Smooth muscle cell of trachea (primary cell): ENCODE measurements at places on chromosomes 6 and 20. TPM values are rescaled to one million over a fixed set of nuclear protein-coding genes. Genes with fewer than 3 reads are reported as not detected.

The C20orf144 gene
- total RNA-seq: under 0.01 and 0.44 TPM in 2 replicates

The CCR6 gene
- not detected in 2 replicates for total RNA-seq

The CPXM1 gene
- total RNA-seq: under 0.01 and 0.83 TPM in 2 replicates

The SIRPB2 gene
- not detected in 2 replicates for total RNA-seq

The SAMD10 gene
- 0.58 and 0.99 TPM in 2 replicates for total RNA-seq

The NKX2-2 gene
- total RNA-seq: not detected in 2 replicates

The PCSK2 gene
- total RNA-seq: 0.17 TPM in 1 of 2 replicates, not detected in the other

The BPIFB3 gene
- not detected in 2 replicates for total RNA-seq

The FUT9 gene
- not detected in 2 replicates for total RNA-seq

The NTSR1 gene
- 0.66 and 1.3 TPM in 2 replicates for total RNA-seq

The NMBR gene
- total RNA-seq: not detected in 2 replicates

The VIP gene
- total RNA-seq: not detected in 2 replicates

The PBOV1 gene
- total RNA-seq: not detected in 2 replicates

The ANKRD66 gene
- not detected in 2 replicates for total RNA-seq

The ABHD16B gene
- total RNA-seq: not detected in 2 replicates

The PPP2R5D gene
- total RNA-seq: 43.1 and 52.3 TPM in 2 replicates

The HSD17B8 gene
- total RNA-seq: 11.1 and 11.6 TPM in 2 replicates

The EFCAB8 gene
- total RNA-seq: 0.44 TPM in 1 of 2 replicates, not detected in the other

The LY6G6F gene
- not detected in 2 replicates for total RNA-seq

The GJA1 gene
- total RNA-seq: 120 and 124 TPM in 2 replicates

The CTCFL gene
- under 0.01 TPM in 1 of 2 replicates, not detected in the other for total RNA-seq

The ANKRD6 gene
- total RNA-seq: 1.8 and 2.2 TPM in 2 replicates

The BTN1A1 gene
- total RNA-seq: not detected in 2 replicates

The CDH4 gene
- total RNA-seq: 2.0 and 2.3 TPM in 2 replicates

The RSPH4A gene
- 0.15 and 0.17 TPM in 2 replicates for total RNA-seq

The LY86 gene
- total RNA-seq: not detected in 2 replicates

The HLA-F gene
- 1.3 and 1.9 TPM in 2 replicates for total RNA-seq

The SLC22A2 gene
- total RNA-seq: not detected in 2 replicates

The POM121L2 gene
- total RNA-seq: not detected in 2 replicates

The XKR7 gene
- total RNA-seq: under 0.01 TPM in 1 of 2 replicates, not detected in the other

The OPN5 gene
- not detected in 2 replicates for total RNA-seq

The ZNF334 gene
- 1.6 and 2.5 TPM in 2 replicates for total RNA-seq

The TAF11 gene
- total RNA-seq: 12.2 and 21.5 TPM in 2 replicates

The GRM4 gene
- under 0.01 TPM in 1 of 2 replicates, not detected in the other for total RNA-seq

The PDYN gene
- total RNA-seq: not detected in 2 replicates

The SPEF1 gene
- 0.15 and 0.17 TPM in 2 replicates for total RNA-seq

The UCKL1 gene
- 21.4 and 22.7 TPM in 2 replicates for total RNA-seq

The SSTR4 gene
- total RNA-seq: not detected in 2 replicates

The RARS2 gene
- 46.8 and 58.2 TPM in 2 replicates for total RNA-seq

The SMLR1 gene
- total RNA-seq: not detected in 2 replicates

The LRFN2 gene
- not detected in 2 replicates for total RNA-seq

The IRF4 gene
- total RNA-seq: under 0.01 and 0.99 TPM in 2 replicates

The BEND3 gene
- total RNA-seq: 0.73 and 2.0 TPM in 2 replicates

The C6orf58 gene
- total RNA-seq: 0.15 TPM in 1 of 2 replicates, not detected in the other

The ULBP2 gene
- 0.99 and 2.5 TPM in 2 replicates for total RNA-seq

The CRISP2 gene
- not detected in 2 replicates for total RNA-seq

The PI3 gene
- total RNA-seq: not detected in 2 replicates

The TRIM27 gene
- 45.2 and 61.4 TPM in 2 replicates for total RNA-seq
